Posterior vena cava (tissue), 2 donors: ENCODE measurements at places on chromosomes 5 and 9.

GRCh38 chr5:172180936-172181335, 7.1 kb downstream of the STK10 start:
- peak; percentile 2 for DNase-seq

GRCh38 chr5:43113546-43113945, 7.2 kb upstream of the ZNF131 start:
- DNase-seq, result no peak

DNA sequence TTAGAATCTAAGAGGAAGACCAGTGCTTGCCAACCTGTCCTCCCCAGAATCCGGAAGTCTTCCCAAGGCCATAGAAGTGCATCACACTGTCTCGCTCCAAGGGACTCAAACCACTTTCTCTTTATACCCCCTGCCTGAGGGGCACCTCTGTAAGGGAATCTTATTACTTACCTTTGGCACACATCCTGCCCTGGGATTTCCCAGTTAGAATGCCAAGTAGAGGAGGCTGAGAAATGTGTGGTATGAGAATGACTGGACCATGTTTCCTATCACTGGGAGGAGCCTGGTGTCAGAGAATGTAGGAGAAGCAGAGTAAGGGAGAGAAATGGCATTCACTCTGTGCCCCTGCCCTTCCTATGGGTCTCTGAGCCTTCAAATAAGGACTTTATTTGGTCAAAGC, 85.8 kb downstream of the AOPEP start:
- DNase-seq, result no peak

DNA sequence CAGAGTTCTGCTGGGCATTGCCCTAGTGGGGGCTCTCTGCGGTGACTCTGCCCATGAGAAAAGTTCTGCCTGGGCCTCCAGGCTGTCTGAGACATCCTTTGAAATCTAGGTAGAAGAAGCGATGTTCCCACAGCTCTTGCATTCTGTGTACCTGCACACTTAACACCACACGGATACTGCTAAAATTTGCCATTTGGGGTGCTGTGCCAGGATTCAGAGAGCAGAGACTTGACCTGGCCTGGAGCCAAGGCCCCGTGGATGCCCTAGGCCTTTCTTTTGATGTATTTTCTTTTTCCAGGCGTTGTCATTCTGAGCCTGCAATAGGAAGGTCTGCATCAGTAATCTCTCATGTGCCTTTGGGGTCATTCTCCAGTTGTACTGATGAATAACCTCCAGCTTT, 89.3 kb upstream of the IL12B start:
- no peak for DNase-seq

GRCh38 chr5:157570531-157571200, 4.9 kb downstream of the ADAM19 start:
- DNase-seq, result no peak

DNA sequence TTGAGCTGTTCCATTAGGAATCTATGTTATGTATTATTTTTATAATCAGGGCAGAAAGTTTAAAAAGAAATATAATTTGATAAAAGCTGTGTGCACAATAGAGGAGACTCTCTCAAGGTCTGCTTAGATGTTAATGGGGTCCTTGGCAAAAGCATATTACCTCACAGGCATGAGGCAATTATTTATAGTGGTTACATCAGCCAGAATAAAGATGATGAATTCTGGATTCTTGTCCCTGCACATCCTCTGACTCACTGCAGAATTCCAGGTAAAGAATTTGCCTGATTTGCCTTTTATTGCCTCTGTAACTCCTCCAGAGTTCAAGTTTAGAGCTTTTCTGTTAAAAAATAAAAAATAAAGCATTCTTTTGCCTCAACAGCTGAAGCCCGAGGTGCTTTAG, 253.6 kb downstream of the MAST4 start:
- DNase-seq, result no peak

- no peak for DNase-seq
Observed at GRCh38 chr5:50854082-50854481, 187.6 kb downstream of the PARP8 start.

DNA sequence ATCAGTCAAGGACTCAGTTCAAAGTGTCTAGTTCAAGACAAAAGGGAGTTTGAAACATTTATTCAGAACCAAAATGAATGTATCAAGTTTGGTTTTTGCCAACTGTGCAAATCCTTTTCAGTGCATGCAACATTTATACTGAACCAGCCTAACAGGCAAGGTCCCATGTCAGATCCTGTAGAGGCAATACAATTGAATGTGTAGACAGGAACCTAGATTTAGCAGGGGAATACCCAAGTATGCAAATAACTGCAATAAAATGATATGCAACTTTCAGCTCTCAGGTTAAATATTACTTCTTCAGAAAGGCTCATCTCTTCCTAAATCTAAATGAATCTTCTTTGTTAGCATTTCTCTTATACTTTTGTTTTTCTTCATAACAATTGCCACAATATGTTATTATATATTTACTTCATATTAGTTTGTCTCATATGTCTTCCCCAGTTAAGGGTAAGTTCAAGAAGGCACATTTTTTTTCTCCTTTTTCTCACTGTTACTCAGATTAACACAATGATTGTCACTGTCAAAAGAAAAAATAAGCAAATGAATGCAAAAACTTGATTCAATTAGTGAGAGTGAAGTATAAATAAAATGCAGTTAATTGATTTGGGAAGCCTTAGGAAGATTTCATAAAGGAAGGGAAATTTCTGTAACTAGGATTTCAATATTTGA, 163.9 kb upstream of the RASA1 start:
- no peak for DNase-seq

- no peak for DNase-seq
Observed at GRCh38 chr9:123605286-123605685, 249.3 kb downstream of the CRB2 start.

GRCh38 chr5:23631302-23632045, 124.1 kb downstream of the PRDM9 start:
- peak; percentile 45 for DNase-seq

- no peak for DNase-seq
Observed at GRCh38 chr5:69034898-69035297, 58.9 kb upstream of the SLC30A5 start.

DNA sequence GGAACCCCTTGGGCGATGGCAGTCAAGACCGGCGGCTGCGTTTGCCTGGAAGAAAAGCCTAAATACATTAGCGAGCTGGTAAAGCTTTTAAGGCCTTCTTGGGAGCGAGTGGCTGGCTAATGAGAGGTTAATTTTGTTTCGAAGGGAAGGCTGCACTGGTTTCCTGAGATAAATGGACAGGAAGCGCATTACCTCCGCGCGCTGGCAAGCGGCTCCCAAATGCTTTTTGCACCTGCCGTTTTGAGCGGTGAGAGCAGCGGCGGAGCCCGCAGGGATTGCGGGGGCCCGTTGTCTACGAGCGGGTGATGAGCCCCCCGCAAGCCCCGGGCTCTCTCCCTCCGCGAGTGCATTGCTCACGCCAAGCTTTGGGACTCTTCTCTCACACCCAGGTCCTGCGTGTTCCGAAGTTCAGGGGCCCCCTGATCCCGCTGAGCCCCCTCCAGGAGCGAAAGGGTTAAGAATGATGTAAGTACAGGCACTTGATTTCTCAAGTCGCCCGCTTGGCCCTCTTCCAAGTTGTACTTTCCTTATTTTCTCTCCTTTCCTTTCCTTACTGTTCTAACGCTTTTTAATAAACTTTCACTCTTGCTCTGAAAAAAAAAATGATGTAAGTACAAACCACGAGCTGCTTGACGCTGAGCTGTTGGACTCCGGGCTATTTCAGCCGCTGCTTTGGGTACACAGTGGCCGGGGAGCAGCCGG, 3.1 kb upstream of the RGMB start:
- peak; percentile 83 for DNase-seq

- no peak for DNase-seq
Observed at GRCh38 chr9:115116421-115117284, 1.3 kb downstream of the TNC start.

DNA sequence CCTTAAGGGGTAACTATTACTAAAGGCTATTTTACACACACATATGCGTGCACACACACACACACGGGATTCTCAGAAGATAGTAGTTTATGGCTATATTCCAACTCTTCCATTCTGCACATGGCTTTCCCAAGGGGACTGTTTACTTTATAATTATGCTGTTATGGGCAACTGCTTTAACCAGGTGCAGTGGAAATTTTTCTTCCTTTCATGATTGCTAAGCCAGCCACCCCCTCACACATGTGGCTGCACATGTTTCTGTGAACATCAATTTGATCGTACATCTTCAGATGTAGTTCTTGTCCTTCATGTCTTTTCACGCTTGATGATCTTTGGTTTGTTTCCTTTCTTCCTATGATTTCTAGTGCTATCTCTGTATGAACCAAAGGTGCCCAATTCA, 37.0 kb downstream of the MRPS30 start:
- no peak for DNase-seq

- no peak for DNase-seq
Observed at GRCh38 chr5:150142959-150143349, 12.7 kb downstream of the PDGFRB start.

DNA sequence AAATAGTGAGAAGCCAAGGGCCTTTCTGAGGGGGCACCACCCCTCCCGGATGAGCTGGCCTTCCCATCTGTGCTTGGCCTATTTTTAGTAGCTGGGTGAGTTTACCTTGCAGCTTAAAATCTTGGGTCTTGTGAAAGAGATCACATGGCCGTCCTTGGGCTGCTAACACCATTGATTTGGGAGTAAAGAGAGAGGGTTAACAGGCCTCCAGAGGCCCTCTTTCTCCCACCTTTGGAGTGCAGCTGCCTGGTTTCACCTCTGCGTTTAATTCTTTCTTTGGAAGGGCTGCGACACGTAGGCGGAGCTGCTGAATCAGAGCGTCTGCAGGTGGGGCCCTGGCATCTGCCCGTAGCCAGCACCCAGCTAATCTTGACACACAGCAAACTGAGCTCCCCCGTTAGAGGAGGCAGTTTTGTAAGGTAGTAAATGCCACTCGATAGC, 12.8 kb downstream of the OLFM1 start:
- DNase-seq, result no peak

DNA sequence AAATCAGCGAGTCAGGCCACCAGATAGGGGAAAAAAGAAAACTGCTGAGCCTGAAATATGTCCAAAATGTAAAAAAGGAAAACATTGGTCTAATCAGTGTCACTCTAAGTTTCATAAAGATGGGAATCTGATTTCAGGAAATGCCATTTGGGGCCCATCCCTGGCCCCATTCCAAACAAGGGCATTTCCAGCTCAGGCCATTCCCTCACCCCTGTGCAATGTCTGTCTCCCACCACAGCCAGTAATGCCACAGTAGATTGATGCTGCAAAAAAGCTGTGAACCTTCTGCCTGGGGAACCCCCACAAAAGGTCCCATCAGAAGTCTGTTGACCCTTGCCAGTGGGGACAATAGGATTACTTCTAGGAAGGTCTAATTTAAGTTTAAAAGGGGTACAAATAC, 199.6 kb downstream of the YTHDC2 start:
- DNase-seq, result no peak

- no peak for DNase-seq
Observed at GRCh38 chr9:14096258-14096922, 217.6 kb downstream of the NFIB start.

- DNase-seq, result no peak
Observed at GRCh38 chr9:25964239-25964638, 286.0 kb upstream of the TUSC1 start.

- no peak for DNase-seq
Observed at GRCh38 chr5:39193553-39194465, 25.6 kb downstream of the FYB1 start.

DNA sequence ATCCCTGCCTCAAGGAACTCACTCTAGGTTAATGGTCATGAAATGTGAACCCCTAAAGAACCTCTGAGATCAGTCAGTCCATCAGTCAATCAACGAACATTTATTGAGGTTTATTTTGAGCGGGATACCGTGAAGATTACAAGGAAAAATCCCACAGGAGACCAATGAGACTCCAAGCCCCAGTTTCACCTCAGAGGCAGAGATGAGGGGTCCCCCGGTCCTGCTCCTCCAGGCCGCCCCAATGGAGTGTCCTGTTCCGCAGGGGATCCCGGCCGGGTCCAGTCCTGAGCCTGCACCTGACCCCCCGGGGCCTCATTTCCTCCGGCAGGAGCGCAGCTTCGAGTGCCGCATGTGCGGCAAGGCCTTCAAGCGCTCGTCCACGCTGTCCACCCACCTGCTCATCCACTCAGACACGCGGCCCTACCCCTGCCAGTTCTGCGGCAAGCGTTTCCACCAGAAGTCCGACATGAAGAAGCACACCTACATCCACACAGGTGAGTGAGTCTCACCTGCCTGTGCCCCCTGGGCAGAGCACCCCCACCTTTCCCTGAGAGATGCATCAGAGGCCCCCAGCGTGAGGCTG, 11.0 kb downstream of the GFI1B start:
- DNase-seq, result no peak

DNA sequence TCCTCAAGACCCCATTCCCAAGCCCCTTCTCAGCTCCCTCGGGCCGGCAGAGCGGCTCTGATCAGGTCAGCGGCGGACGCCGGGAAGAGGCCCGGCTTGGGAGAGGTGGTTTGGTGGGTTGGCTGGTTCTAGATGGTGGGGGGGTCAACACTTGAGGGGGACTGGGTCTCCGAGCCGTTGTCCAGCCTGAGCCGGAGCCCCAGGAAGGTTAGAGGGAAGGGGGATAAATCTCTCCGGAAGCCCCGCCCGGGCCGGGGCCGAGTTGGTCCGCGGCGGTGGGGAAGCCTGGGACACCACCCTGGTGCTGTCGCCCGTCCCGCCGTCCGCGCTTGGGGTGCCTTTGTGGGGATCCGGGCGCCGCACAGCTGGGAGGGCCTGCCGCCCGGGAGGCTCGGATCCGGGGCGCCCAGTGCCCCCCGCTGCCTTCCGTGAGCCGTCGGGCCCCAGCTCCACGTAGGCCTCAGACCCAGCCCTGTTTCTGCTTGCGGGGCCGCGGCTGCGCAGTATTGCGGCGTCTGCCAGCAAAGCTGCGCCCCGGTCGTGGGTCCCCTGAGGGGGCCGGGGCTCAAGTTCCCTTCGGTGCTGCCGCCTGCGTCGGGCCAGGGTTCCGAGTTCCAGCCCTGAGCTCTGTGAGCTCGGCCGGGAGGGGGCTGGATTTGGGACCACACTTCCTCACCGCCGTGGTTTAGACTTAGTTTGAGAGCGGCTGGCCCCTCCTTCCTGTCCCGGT, 542 bp upstream of the TRIM52 start:
- DNase-seq, result peak; percentile 90

- DNase-seq, result no peak
Observed at GRCh38 chr9:135147474-135147805, 60.0 kb downstream of the OLFM1 start.

GRCh38 chr9:134533850-134534588, 107.6 kb upstream of the COL5A1 start:
- peak; percentile 60 for DNase-seq

GRCh38 chr5:117731446-117731845, 1156.8 kb upstream of the SEMA6A start:
- no peak for DNase-seq

GRCh38 chr9:83633676-83634075, 10.7 kb downstream of the IDNK start:
- DNase-seq, result no peak

DNA sequence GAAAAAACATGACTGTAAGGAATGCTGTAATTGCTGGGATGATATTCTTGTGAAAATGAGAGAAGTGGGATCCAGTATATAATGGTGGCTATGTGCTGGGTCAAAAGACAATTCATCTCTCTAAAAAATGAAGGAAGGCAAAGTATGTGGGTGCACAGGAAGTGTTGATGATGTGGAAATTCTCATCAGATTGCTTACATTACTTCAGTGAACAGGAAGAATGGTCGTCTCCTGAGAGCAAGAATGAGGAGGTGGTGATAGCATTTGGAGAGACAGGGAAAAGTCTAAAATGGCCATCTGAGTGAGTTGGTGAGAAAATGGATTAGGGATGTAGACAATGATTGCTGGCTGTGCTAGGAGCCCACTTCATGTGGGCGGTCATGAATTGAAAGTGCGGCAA, 253.5 kb upstream of the NREP start:
- no peak for DNase-seq
